Central memory CD8-positive, alpha-beta T cell (primary cell): ENCODE measurements at places on chromosomes 11 and 22.
A peak's percentile ranks its signal among the peaks of the same experiment; 100 is the strongest.

- no peaks in the 10 kb centered on the region for H3K36me3 ChIP-seq
- peaks cover 13% of the 10 kb centered on the region for H3K27me3 ChIP-seq
- no peak overlapping the region for H3K4me3 ChIP-seq
- no peak for DNase-seq
- H3K4me1 ChIP-seq = no peaks in the 10 kb centered on the region
Observed at GRCh38 chr22:28198692-28199091, 279.6 kb upstream of the PITPNB start.

DNA sequence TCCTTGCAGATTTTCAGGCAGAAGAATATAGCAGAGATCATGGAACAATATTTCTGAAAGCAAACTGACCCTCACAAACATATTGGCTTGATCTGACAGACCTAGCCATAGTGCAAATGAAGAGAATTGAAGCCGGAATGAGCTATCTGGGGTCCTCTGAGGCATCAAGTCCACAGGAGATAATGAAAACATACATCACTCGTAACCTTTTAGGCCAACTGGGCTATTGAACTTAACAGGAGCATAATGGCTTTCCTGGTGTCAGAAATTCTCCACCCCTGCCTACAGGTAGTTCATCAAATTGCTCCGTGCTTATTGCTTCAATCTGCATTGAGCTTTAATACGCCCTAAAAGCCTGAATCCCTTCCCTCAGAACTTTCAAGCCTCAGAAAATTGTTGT lies 1414.6 kb upstream of the TENM4 start:
- H3K27ac ChIP-seq = no peak overlapping the region
- H3K4me3 ChIP-seq = no peak overlapping the region
- no peaks in the 10 kb centered on the region for H3K4me1 ChIP-seq
- H3K27me3 ChIP-seq = no peaks in the 10 kb centered on the region

DNA sequence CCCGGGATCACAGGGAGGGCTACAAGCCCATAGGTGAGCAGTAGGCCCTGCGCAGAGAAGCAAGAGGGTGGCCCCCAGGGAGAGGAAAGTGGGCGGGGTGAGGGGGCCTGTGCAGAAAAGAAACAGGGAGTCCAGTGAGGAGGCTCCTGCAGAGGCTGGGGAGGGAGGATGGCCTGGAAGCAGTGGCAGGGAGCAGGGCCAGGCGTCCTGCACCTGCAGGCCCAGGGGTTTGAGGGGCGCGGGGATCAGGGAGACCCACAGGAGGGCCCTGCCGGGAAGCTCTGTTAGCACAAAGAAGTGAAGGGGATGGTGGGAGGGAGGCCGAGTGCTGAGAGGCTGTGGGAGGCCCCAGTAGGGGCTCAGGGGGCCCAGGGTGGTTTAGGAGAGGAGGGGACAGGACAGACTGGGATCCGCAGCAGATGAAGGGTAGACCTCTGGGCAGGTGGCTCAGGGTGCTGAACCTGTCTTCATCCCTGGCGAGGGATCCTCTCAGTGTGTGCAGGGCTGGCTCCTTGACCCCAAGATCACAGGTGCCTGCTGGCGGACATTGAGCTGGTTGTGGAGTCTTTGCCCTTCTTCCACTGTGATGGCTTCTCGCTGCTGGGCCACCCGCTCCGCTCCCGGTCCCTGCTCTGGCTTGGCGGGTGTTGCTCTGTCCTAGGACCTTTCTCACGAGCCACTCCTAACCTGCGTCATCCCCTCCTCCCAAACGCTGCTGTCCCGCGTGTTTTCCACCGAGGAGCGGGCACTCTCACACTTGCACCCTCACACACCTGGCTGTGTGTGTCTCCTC lies 31.8 kb upstream of the CELSR1 start:
- peak overlapping the region; percentile 12 for H3K27ac ChIP-seq
- no peaks in the 10 kb centered on the region for H3K4me1 ChIP-seq
- no peaks in the 10 kb centered on the region for H3K36me3 ChIP-seq
- H3K4me3 ChIP-seq = no peak overlapping the region

GRCh38 chr11:127607487-127608085 lies 607.0 kb upstream of the KIRREL3 start:
- H3K36me3 ChIP-seq = peaks cover 2% of the 10 kb centered on the region
- no peaks in the 10 kb centered on the region for H3K27me3 ChIP-seq
- no peak for DNase-seq
- H3K27ac ChIP-seq = no peak overlapping the region
- H3K4me1 ChIP-seq = no peaks in the 10 kb centered on the region

DNA sequence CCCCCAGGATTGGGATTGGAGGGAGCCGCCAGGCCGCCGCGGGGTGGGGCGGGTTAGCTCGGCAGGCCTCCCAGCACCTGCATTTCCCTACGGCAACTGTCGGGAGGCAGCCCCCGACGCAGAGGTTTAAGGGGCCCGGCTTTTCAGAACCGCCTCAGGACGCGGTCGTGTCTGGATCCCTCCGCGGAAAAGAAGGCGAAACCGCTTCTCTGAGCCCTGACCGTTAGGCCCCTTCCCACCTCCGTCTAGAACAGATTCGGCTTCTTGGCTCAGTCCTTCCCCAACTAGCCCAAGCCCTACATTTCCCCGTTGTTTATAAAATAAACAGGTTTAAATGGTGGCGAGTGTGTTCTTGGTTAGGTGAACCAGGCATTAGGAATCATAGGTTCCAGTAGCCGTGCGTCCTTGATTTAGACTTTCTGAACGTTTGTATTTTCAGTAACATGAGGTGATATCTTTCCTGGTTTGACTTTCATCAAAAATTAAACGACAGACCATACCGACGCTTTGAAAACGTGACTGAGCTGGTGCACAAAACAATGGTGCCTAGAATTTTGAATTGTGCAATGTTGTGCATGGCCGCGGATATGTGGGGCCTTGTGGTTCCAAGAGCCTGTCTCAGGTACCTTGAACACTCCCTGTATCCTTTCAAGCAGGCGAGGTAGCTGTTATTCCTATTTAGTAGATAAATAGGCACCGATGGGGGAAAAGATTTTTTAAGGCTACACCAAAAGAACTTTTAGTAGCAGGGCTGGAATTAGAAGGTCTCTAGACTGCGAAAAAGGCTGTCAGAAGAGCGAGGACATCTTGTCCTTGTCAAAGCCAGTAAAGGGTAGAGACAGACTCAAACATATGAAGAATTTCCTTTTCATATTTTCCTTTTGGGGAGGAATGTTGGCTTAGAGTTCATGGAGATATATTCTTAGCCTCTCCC lies 1.2 kb upstream of the HSPA8 start:
- peak; percentile 45 for DNase-seq
- H3K27me3 ChIP-seq = no peaks in the 10 kb centered on the region
- peaks cover 52% of the 10 kb centered on the region for H3K36me3 ChIP-seq
- peak overlapping the region; percentile 99 for H3K4me3 ChIP-seq
- H3K27ac ChIP-seq = peak overlapping the region; percentile 98
- peaks cover 64% of the 10 kb centered on the region for H3K4me1 ChIP-seq

- H3K27me3 ChIP-seq = no peaks in the 10 kb centered on the region
- no peak overlapping the region for H3K4me3 ChIP-seq
- H3K27ac ChIP-seq = no peak overlapping the region
- DNase-seq = no peak
- H3K4me1 ChIP-seq = peaks cover 9% of the 10 kb centered on the region
Observed at GRCh38 chr22:40651057-40651456, 14.5 kb upstream of the MRTFA start.
